OCI-M1 (cell line): ENCODE measurements at places on chromosomes 12 and 14.
A peak's percentile ranks its signal among the peaks of the same experiment; 100 is the strongest.

DNA sequence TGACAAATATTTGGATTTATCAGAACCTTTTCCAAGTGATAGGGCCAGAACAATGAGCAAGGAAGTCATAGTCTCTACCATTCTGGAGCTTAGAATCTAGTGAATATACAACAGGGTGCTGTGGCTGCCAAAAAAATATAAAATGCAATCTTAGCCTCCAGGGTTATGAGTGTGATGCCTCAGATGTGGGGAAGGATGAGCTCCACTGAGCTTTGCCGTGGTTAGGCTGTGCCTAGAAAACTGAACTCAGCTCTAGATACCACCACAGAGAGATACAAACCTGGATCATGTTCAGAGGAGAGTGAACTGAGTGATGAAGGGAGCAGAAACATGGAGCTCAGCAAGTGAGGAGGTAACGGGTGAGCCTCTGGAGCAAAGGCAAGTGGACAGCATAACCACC lies 138.1 kb upstream of the HIF1A start:
- DNase-seq: no peak

GRCh38 chr14:95334044-95334443 lies 14.3 kb upstream of the CLMN start:
- DNase-seq: no peak

DNA sequence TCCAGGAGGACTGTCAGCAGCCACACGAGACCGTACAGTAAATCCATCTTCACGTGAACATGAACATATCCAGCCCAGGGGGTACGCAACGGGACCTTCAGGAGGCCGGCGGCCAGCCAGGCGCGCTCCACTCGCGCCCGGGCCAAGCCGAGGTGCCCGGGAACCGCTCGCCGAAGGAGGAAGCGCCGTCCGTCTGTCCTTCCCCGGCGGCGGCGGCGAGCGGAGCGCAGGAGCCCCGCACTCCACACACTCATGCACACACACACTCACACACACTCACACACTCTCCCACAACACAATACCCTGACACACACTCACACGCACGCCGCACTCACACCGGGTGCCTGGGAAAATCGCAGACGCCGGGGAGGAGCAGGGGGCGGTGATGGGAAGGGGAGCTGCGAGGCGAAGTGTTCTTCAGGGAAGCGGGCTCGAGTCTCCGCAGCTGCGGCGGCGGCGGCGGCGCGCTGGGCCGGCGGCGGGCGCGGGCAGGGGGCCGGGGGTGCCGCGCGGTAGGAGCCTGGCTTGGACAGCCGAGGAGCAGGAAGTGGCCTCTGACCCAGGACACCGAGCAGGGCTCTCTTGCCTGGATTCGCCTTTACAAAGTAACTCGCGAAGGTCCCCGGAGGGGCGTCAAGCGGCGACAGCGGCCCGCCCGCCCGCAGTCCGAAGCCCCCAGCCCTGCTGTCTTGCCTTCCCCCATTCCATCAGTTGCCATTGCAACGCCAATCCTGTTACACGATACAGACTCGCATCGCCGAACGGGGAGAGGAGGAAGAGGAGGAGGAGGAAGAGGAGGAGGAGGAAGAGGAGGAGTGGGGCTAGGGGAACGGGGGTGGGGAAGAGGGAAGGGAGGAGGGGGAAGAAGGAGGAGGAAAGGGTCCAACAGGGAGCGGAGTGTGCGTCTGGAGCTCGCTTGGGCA lies 601 bp downstream of the MDGA2 start:
- DNase-seq: no peak

- DNase-seq: no peak
Observed at GRCh38 chr12:66453844-66454243, 151.6 kb downstream of the HELB start.

DNA sequence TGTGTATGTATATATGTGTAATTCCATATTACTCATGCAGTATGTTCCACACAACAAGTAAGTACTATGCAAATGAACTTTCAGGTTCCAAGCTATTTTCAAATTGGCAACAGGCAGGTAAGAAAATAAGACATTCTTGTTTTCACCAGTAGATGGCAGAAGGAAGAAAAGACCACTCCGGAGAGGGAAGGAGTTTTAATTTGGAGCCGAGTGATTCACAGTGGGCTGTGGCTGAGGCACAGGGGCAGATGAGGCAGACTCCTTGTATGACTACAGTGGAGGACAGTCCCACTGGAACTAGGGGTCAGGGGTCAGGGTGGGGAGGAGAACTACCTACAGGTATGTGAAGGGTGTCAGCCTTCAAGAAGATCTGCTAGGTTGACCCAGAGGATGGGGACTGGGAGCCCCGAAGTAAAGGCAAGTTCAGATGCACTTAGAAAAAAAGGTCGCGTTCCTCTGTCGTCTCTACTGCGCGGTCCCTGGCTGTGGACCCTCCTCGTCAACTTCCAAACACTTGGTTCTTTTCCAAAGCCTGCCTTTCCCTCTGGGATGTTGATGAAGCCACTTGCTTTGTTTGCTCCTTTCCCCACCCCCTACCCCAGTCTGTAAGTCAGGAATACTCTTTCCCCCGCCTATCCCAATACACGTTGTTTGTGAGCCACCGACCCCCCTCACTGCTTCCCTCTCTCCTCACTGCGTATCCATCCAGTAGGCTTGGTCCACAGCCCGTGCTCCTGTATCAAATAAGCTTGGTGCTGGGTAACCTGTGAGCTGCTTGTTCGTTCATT lies 24.1 kb downstream of the DDX47 start:
- peak; percentile 69 for DNase-seq

- DNase-seq: no peak
Observed at GRCh38 chr14:23644919-23645336, 8.8 kb downstream of the DHRS2 start.

GRCh38 chr12:82675246-82675645 lies 11.5 kb upstream of the TMTC2 start:
- DNase-seq: no peak

GRCh38 chr14:102219316-102219715 lies 79.6 kb downstream of the WDR20 start:
- DNase-seq: no peak

DNA sequence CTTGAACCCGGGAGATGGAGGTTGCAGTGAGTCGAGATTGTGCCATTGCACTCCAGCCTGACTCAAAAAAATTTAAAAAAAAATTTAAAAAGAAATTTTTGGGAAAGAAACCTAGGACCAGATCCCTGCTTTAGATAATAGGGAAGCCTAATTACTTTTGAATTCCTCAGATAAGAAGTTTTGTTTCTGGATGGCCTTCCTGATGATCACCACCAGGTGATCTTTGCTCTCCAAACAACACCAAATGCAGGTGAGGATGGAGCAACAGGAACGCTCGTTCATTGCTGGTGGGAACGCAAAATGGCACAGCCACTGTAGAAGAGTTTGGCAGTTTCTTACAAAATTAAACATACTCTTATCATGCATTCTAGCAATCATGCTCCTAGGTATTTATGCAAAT lies 28.5 kb upstream of the KLC1 start:
- DNase-seq: no peak

GRCh38 chr12:65961190-65962035 lies 137.1 kb downstream of the HMGA2 start:
- DNase-seq: no peak

- no peak for DNase-seq
Observed at GRCh38 chr12:41556176-41556575, 368.1 kb downstream of the PDZRN4 start.

- no peak for DNase-seq
Observed at GRCh38 chr14:67158566-67158965, 30.7 kb upstream of the GARIN2 start.

DNA sequence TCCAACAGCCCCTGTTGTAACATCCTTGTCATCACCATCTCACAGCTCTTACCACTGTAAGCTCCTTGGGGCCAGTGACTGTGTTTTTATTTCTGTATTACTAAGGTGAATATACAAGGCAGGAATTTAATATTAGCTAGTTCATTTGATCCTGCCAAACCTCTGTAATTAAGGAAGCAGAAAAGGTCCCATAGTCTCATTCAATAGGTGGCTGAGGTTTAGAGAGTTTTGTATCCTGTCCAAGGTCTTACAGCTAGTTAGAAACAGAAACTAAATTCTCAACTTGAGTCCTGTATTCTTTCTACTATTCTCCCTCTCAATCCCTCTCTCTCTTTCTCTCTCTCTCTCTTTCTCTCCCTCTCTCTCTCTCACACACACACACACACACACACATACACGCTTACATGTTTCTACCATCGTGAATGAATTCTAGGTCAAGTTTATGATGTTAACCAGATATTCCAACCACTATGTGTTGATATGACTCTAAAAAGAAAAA lies 543 bp upstream of the GLIPR1 start:
- DNase-seq: peak; percentile 70

GRCh38 chr14:90720336-90720735 lies 95.9 kb downstream of the TTC7B start:
- DNase-seq: peak; percentile 75

DNA sequence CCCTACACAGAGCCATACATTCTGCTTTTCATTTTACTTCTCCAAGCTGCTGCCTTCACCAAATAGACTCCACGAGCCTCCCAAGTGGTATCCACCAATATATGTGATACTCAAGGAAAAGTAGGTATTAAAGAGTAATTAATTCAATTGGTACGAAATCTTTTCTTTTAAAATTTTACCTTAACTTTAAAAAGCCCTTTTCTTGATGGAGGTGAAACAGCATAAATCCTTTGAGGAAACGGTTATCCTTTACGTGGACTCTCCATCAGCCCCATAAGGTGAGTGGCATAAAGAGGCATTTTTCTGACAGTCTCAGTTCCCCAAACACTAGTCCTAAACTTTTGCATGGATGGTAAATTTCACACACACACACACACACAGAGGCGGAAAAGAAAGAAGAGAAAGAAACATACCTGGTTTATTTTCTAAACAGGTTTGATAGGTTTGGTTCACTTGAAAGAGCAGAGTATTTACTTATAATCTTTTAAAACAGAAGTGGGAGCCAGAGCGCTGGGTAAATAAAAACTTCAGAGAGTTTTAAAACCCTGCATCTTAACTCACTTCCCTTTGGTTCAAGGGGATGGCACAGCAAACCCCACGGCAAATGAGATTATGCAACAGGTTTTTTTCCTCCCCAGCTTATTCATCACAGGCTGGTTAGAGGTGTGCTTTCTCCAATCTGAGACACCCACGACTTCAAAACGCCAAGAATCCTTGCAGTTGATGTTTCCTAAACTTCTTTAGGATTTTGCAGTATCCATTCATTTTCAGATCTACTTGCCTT lies 1.9 kb downstream of the DUSP16 start:
- DNase-seq: peak; percentile 75

DNA sequence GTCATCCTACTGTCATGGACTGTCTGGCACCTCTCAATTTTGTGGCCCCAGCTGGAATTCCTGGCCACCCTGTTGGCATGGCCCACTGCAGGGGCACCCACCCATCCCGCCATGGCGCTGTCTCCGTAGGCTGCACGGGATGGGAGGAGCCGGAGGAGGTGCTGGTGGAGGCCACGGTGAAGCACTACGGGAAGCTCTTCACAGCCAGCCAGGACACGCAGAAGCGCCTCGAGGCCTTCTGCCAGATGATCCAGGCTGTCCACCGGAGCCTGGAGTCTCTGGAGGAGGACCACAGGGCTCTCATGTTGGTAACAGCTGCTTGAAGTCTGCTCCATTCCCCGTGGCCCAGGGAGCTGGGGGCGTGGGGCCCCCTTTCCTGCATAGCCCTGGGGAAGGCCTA lies 3.9 kb downstream of the CCDC197 start:
- no peak for DNase-seq

DNA sequence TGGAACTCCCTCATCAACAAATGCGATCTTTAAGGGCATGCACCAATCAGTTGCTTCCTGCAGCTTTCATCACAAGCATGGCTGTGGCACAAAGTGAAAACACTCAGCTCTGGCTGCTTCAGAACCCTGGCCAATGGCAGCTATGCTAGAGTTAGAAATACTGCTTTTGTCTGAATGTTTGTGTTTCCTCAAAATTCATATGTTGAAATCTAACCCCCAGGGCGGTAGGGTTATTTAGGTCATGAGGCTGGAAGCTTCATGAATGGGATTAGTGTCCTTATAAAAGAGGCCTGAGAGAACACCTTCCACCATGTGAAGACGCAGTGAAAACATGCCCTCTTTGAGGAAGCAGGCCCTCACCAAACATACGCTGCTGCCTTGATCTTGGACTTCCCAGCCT lies 453.9 kb downstream of the SNAPC1 start:
- DNase-seq: no peak

DNA sequence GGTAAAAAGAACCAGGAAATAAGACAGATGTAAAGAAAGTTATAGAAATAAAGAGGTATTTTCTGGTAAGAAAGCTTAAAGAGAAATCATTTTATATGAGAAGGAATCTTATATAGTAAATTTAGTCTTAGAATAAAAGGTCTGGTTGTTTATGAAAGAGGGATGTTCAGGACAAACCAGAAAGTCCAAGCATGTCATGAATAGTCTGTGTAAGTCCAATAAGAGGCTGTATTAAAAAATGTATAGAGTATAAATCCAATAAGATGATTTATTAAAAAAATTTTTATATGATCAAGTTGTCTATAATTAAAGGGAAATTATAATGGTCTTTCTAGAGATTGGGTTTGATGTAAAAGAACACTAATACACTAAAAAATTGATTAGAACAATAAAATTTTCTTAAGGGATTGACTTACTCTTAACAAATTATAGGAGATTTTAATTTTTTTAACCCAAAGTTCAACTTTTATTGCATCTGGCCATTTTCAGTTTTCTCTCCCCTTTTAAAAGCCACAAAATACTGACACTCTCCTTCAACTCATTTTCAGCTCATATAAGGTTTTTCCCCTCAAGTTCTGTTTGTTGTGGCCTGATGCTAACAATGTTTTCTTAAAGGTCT lies 35.1 kb downstream of the ST8SIA1 start:
- peak; percentile 66 for DNase-seq

- DNase-seq: no peak
Observed at GRCh38 chr12:32545413-32545980, 133.6 kb upstream of the DNM1L start.

- no peak for DNase-seq
Observed at GRCh38 chr12:124968656-124969055, 20.3 kb downstream of the DHX37 start.

- DNase-seq: peak; percentile 92
Observed at GRCh38 chr14:23454445-23454856, 15.1 kb upstream of the NGDN start.

- no peak for DNase-seq
Observed at GRCh38 chr14:94451826-94452225, 774 bp downstream of the SERPINA11 start.

DNA sequence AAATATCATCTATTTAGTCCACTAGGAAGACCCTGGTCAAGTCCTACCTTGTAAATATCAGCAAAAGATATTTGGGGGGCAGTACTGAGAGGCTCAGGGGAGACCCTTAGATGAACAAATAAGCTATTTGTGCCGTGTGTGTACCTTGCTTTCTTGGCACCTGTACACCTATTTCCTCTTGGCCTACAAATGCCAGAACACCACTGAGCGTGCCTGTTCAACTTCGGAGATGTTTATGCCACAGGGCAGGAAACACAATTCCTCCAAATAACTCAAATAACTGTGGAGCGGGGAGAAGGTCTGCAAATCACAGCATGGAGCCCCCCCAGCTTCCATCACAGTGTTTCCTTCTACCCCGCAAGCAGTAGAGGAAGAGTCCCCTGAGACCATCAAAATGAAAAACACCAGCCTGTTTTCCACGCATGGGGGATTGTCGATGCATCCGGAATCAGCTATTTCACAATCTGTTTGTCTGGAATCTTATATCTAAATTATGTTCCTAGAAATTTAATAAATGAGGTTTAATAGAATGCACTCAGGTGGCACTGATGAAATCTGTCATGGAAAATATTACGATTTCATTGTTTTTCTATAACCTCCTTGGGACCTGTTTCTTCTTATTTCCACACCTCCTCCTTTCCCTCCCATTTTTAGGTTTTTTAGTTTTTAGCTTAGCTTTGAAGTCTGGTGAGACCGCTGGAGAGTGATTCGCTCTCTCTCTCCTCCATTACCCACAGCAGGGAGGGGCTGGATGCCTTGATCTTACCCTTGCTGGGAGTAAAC lies 254.0 kb upstream of the SRRM4 start:
- no peak for DNase-seq
